Stimulated activated CD4-positive, alpha-beta T cell treated with anti-CD3 and anti-CD28 coated beads, Interleukin-1b, Interleukin-23, amount 100 ng/mL, for 1 hour (primary cell): ENCODE measurements at places on chromosomes 6 and 20.

- no peak for DNase-seq
Measured at GRCh38 chr20:3786126-3786484, 435 bp downstream of the CENPB start.

- DNase-seq = no peak
Measured at GRCh38 chr6:119267126-119267905, 82.2 kb downstream of the MAN1A1 start.

DNA sequence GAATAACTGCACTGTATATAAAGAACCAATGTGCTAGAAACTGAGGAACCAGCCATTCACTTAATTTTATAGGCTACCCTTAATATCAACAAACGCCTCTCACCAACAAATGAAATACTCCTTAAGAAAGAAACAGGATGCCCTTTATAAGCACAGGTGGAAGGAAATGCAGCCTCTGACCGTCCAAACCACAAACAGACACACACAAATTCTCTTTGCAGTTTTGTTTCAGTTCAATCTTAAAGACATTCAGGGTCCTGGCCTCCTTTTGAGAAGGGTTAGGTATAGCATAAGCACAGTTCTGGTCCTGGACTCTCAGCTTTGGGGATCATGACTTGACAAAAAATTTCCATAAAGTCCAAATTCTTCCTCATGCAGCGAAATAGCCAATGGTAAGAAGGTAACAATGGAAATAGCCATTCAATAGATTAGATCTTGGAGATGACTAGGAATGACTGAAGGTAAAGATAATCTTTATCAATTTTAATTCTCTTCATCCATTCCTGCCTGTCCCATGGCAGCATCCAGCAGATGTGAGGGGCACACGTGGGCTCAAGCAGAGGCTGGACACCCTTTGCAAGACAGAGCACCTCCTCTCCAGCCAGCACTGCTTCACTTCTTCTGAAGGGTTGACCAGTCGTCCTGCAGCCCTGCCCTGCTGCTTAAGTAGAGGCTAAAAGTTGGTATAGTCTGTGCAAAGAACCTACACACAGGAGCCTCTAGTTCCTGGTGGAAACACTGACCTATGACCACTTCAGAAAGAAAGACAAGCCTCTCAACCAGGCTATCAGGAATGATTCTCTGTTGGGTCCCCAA is 123.9 kb downstream of the CD83 start:
- DNase-seq = no peak

DNA sequence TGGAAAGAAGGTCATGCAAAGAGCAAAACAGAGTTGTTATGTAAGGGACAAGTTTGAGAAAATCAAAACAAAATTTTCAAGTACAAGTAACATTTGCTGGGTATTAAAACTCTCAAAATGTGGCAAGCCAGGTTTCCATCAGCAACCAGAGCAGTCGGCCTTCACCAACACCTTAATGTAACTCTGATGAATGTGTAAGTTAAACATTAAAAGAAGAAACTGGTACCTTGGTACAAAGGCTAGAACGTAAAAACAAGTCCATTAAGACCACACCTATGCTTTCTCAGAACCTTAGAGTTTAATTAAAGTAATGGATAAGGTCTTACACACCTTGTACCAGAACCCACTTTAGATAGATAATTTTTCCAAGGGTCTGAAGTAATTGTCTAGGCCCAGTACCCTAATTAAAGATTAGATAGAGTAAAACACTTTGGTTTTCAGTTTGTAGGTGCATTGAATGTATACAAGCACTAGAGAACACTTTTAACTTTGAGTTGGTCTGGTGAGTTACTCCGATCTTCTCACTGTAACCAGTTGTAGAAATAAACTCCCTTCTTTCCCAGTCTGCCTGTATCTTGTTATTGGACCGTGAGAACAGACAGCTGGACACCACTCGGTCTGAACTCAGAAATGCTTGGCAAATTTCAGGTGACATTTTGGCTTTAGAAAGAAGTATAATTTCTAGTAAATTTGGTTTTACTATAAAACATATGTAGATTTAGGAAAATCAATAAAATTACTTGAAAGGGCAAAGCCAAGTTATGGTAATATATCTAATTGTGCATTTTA is 319.4 kb downstream of the HTR1B start:
- DNase-seq = no peak

- no peak for DNase-seq
Measured at GRCh38 chr6:48826901-48827701, 636.0 kb downstream of the MMUT start.

DNA sequence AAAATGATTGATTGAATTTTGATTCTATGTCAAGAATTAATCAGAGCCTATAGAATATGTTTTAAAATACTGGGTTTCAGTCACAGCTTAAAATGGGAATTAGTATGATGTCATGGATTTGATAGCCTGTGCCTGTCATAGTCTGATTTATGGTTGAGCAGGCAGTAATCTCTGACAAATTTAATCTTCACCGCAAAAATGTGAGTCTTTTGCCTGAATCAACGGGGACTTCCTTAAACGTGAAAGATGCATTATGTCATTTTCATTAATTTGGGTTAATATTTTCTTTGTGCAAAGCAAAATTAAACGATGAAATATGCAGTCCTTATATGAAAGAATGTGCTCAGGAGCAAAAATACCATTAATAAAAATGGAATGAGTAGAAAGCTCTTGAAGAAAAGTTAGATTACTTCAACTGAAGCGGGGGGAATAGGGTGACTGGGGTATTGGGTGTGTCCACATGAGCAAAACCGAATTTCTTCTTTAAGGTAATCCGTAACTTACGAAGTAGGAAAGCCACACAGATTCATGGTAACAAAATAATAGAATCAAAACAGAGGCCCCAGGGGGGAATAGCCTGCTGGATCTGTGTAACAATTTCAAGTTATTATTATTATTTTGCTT is 339.6 kb upstream of the NOX3 start:
- DNase-seq = no peak

DNA sequence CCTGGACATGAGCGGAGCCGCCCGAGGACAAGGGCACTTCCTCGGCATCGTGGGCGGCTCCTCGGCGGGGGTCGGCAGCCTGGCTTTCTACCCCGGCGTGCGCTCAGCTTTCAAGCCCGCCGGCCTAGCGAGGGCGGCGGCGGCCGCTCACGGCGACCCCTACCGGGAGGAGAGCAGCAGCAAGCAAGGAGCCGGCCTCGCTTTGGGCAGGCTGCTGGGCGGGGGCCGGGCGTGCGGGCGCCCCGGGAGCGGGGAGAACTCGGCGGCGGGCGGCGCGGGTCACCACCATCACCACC is 6.7 kb downstream of the PRDM13 start:
- DNase-seq = no peak

DNA sequence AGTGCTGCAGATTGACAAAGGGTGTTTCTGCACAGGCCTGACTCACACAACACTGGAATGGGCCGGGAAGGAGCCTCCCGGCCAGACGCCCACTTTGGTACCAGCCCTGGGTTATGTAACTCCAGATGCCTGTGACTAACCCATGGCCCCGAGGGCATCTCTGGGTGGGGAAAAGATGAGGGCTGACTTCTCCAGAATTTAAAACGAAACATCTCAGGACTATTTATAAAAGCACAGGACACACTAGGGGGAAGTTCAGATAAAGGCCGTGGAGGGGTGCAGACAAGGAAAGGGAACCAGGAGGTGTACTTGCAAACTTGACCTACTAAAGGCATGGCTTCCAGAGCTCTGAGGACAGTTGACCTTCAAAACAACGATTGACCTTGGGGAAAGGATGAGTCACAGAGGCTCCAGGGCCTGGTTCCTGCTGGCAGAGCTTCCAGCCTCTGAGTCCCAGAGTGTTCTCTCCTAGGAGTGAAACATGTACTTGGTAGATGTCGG is 196.9 kb downstream of the NFATC2 start:
- DNase-seq = no peak

- DNase-seq = no peak
Measured at GRCh38 chr20:43389211-43389610, 68.5 kb upstream of the SRSF6 start.

DNA sequence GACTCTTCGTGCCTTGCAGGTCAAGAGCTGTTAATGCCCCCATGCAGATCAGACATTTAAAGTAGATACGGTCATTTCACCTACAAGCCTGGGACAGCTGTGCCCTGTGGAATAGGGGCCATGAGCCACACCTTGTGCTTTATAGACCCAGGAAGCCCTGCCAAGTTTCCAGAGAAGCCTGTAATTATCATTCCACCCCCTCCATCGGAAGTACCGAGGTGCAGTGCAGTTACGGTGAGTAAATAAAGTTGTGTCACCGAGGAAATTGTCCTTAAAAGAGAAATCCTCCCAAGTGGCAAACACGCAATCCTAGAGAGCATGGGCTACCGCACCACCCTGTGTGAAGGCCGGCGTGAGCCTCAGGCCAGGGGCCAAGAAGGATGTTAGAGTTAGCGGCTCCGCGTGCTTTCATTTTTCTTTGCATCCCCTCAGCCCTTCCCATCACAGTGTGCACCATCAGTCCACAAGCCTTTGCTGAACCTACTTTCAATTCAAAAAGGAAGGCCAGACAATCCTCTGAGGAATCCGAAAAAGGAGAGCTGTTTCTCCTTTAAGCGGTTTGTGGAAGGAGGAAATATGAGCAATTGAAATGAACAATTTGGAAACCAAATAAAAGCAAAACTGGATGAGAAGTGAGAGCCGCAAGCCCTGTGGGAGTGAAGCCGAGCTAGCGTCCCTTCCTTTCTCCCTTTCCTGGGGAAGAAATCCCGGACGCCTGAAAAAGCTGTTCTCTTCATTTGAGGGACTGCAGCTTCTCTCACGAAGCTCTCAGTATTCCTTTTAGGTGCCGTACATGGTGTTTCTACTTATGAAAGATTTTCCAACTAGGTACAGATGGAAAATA is 183.3 kb upstream of the PDE10A start:
- DNase-seq = no peak

- no peak for DNase-seq
Measured at GRCh38 chr20:35120012-35120701, 27.0 kb downstream of the EDEM2 start.

- DNase-seq = no peak
Measured at GRCh38 chr20:57615445-57615811, 4.8 kb downstream of the ZBP1 start.
